Type B pancreatic cell (in vitro differentiated cells): ENCODE measurements at places on chromosomes 6 and 20. TPM values are rescaled to one million over a fixed set of nuclear protein-coding genes. Genes with fewer than 3 reads are reported as not detected.

DNA sequence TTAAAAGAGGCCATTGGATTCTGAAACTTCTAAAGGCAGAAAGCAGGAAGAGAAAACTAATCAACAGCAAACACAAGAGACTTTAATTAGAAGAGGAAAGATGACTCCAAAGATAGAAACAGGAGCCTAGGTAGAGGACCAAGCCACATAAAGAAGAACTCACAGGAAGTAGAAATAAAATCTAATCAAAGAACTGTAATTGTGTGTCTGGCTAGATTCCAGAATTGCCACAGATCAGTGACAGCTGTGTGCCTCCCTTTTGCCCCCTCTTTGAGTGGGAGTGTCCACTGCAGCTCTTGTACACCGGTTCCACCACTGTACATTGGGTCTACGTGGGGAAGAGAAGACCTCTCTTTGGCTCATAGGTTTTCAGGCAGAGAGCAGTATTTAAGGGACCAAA is 22.3 kb upstream of the THEMIS start:
- DNase-seq, result no peak
- H3K27me3 ChIP-seq, result peaks cover 8% of the 10 kb centered on the region
- H3K4me3 ChIP-seq, result no peak overlapping the region
- no peaks in the 10 kb centered on the region for H3K4me1 ChIP-seq
- H3K36me3 ChIP-seq, result no peaks in the 10 kb centered on the region

- no peak for DNase-seq
- peak overlapping the region; percentile 89 for H3K27ac ChIP-seq
- H3K4me3 ChIP-seq, result no peak overlapping the region
- peaks cover 4% of the 10 kb centered on the region for H3K36me3 ChIP-seq
Measured at GRCh38 chr6:43435682-43436437, 8.5 kb downstream of the ABCC10 start.

DNA sequence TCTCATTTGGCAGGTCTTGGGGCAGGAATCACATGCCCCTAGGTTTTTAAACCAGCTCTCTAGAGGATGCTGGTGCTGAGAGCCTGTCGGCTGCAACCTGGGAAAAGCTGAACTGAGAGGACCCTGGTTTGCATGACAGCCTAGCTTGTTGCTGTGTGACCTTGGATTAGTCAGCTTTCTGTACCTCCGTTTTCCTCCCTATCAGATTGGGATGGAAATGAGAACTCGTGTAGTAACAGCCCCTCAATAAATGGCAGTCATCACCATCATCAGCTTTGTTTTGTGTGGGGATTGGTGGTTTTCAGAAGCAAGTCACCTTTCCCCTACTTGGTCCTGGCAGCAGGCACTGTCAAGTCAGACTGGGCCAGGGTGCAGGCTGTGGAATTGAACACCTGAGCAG is 75.2 kb upstream of the MYL9 start:
- H3K27me3 ChIP-seq, result no peaks in the 10 kb centered on the region
- no peaks in the 10 kb centered on the region for H3K36me3 ChIP-seq
- peak overlapping the region; percentile 95 for H3K27ac ChIP-seq
- peaks cover 57% of the 10 kb centered on the region for H3K4me1 ChIP-seq
- peak overlapping the region; percentile 80 for H3K4me3 ChIP-seq
- DNase-seq, result no peak

- peak overlapping the region; percentile 93 for H3K27ac ChIP-seq
- peaks cover 12% of the 10 kb centered on the region for H3K36me3 ChIP-seq
- peaks cover 24% of the 10 kb centered on the region for H3K4me1 ChIP-seq
Measured at GRCh38 chr20:35093267-35093884, 769 bp upstream of the TRPC4AP start.

GRCh38 chr20:34268851-34269636 is 27.8 kb downstream of the ASIP start:
- no peak overlapping the region for H3K27ac ChIP-seq
- peaks cover 4% of the 10 kb centered on the region for H3K27me3 ChIP-seq
- H3K4me3 ChIP-seq, result peak overlapping the region; percentile 82
- no peak for DNase-seq
- peaks cover 22% of the 10 kb centered on the region for H3K4me1 ChIP-seq

GRCh38 chr6:36610956-36611336 is 16.8 kb downstream of the SRSF3 start:
- no peaks in the 10 kb centered on the region for H3K27me3 ChIP-seq
- DNase-seq, result no peak

GRCh38 chr6:9139746-9140145 is 704.4 kb upstream of the SLC35B3 start:
- DNase-seq, result no peak
- H3K36me3 ChIP-seq, result no peaks in the 10 kb centered on the region
- peaks cover 14% of the 10 kb centered on the region for H3K4me1 ChIP-seq
- H3K4me3 ChIP-seq, result no peak overlapping the region

MSH5 gene
- total RNA-seq, result 20.7 and 46.7 TPM in 2 replicates

DNA sequence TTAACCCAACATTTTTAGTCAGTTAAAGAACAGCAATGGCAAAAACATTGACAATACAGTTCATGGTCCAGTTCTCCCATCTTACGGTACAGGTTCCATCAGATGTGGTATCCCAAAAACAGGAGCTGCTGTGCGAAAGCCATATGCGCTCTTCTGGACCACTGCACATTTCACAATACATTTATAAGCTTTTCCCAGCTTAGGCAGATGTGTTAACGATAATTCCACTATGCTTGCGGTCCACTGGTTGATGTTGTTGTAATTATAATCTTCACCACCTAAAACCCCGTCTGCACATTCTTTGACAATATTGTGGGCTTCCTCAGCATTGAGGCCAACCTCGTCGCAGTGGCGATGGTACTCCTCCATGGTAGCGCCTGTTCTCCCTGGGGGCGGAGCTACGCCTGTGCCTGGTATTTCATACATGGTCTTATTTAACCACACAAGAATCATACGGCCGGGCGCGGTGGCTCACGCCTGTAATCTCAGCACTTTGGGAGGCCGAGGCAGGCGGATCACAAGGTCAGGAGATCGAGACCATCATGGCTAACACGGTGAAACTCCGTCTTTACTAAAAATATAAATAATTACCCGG is 52.0 kb downstream of the BFSP1 start:
- no peaks in the 10 kb centered on the region for H3K4me1 ChIP-seq
- peaks cover 3% of the 10 kb centered on the region for H3K27me3 ChIP-seq
- no peaks in the 10 kb centered on the region for H3K36me3 ChIP-seq
- H3K4me3 ChIP-seq, result no peak overlapping the region
- no peak overlapping the region for H3K27ac ChIP-seq

PRPH2 gene
- total RNA-seq, result not detected in 2 replicates

DNA sequence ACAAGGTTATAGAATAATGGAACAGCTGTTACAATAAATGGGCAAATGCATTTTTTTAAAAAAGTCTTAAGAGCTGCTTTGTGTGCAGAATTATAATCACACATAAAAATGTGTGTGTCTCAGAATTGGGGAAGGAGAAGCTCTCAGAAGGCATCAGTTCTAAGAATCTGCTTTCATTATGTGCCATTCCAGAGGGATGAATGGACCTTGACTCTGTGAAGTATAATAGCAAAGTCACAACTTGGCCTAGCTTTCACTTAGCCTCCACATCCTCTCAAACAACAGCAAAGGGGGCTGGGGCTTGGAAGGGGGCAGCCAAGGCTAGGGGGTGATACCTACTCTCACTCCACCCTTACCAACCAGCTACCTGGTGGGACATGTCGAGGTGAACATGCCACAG is 265.0 kb downstream of the CDC5L start:
- no peak overlapping the region for H3K27ac ChIP-seq
- DNase-seq, result no peak
- H3K36me3 ChIP-seq, result no peaks in the 10 kb centered on the region
- peaks cover 39% of the 10 kb centered on the region for H3K27me3 ChIP-seq
- peaks cover 37% of the 10 kb centered on the region for H3K4me1 ChIP-seq

NKAPL gene
- total RNA-seq, result 0.55 TPM in 1 of 2 replicates, not detected in the other

XKR7 gene
- total RNA-seq, result 4.2 and 4.9 TPM in 2 replicates

DNA sequence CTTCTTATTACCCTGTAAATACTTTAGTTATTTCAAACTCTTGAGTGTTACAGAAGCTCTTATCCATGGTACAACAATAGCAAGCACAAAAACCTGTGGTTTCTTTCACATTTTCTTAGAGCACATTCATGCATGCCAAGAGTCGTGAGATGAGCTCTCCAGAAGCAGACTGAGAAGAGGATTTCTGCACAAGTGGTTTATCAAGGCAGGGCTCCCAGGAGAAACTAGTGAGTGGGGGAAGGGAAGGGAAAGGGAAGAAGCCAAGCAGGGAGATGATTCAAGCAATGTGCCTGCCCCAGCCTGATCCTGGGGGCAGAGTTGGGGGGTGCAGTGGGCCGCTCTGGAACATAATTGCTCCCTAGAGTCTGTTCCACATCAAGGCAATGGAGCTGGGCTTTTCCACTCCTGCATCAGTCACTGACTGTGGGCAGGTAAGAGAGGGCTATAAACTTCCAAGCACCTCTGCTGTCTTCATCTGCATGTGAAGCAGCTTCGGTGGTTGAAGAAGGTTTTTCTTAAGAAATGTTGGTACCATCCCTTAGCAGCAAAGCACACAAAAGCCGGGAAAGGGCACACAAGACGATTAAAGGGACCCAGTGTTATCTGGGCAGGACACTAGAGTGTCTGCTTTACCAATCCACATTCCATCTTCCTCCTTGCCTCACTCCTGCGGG is 152.1 kb downstream of the PLCB4 start:
- no peaks in the 10 kb centered on the region for H3K27me3 ChIP-seq
- DNase-seq, result no peak
- H3K4me3 ChIP-seq, result no peak overlapping the region
- no peak overlapping the region for H3K27ac ChIP-seq

GRCh38 chr20:61396262-61396848 is 144.3 kb downstream of the CDH4 start:
- H3K4me1 ChIP-seq, result peaks cover 4% of the 10 kb centered on the region
- no peaks in the 10 kb centered on the region for H3K36me3 ChIP-seq

- peaks cover 48% of the 10 kb centered on the region for H3K36me3 ChIP-seq
- H3K27ac ChIP-seq, result peak overlapping the region; percentile 19
- H3K27me3 ChIP-seq, result no peaks in the 10 kb centered on the region
- DNase-seq, result no peak
- no peak overlapping the region for H3K4me3 ChIP-seq
Measured at GRCh38 chr6:111462770-111463391, 20.1 kb downstream of the REV3L start.

GRCh38 chr6:135114355-135115145 is 59.9 kb upstream of the HBS1L start:
- H3K27me3 ChIP-seq, result peaks cover 12% of the 10 kb centered on the region
- no peak for DNase-seq
- no peaks in the 10 kb centered on the region for H3K4me1 ChIP-seq

DNA sequence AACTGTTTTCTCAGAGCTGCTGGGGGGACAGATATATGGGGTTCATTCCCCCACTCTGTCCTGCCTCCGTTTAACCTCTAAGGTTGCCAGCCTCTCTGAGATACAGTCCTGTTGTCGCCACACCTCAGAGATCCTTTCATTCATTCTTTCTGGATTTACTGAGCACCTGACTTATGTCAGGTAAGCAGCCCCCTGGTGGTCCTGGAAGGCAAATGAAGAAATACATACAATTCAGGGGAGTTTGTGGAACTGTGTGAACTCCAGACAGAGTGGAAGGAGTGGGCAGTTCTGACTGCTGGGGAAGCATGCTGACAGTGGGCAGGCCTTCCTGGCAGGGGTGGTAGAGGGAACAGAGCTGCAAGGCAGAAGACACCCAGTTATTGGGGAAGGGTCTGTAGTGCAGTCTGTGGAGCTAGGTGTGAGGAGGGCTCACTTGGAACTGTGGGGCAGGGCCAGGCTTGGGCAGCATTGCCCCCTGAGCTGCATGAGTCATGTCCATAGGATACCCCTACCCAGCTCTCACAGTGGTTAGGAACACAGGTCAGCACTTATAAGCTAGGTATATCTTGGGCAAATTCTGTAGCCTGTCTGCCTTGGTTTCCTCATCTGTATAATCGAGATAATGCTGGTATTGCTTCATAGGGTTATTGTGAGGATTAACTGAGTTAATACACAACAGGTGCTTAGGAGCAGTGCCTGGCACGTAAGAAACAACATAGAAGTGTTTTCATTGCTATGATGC is 12.8 kb upstream of the SGK2 start:
- H3K4me1 ChIP-seq, result peaks cover 5% of the 10 kb centered on the region
- H3K27me3 ChIP-seq, result no peaks in the 10 kb centered on the region
- no peak overlapping the region for H3K27ac ChIP-seq
- no peak for DNase-seq
- H3K4me3 ChIP-seq, result no peak overlapping the region
- H3K36me3 ChIP-seq, result peaks cover 16% of the 10 kb centered on the region

FKBP1C gene
- 0.63 and 0.79 TPM in 2 replicates for total RNA-seq

- H3K27me3 ChIP-seq, result peaks cover 14% of the 10 kb centered on the region
- no peak overlapping the region for H3K27ac ChIP-seq
- peaks cover 18% of the 10 kb centered on the region for H3K4me1 ChIP-seq
- no peaks in the 10 kb centered on the region for H3K36me3 ChIP-seq
- no peak for DNase-seq
- H3K4me3 ChIP-seq, result no peak overlapping the region
Measured at GRCh38 chr6:14035874-14036273, 81.7 kb upstream of the CD83 start.

DNA sequence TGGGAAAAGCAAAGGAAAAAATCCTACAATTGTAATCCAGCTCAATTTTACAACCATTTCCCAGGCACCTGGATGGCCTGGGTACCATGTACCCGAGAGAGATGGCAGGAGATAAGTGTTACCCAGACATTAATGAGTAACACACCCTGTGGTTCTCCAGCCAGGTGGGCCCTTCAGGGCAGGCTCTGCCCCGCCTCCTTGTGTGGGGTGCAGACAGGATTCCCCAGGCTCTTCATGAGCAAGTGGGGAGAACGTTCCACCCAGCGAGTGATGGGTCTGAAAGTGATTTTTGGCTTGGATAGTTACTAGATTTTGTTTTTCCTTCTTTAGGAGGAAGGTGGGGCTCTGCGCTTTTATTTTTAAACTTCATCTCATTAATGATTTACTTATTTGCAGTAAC is 243.9 kb downstream of the TAF4 start:
- no peaks in the 10 kb centered on the region for H3K36me3 ChIP-seq
- no peak overlapping the region for H3K4me3 ChIP-seq
- DNase-seq, result no peak
- H3K4me1 ChIP-seq, result no peaks in the 10 kb centered on the region
- H3K27me3 ChIP-seq, result peaks cover 3% of the 10 kb centered on the region

BTN1A1 gene
- total RNA-seq, result 0.36 and 1.3 TPM in 2 replicates

GRCh38 chr20:22579711-22580697 is 4.4 kb downstream of the FOXA2 start:
- no peak for DNase-seq
- H3K4me1 ChIP-seq, result peaks cover 9% of the 10 kb centered on the region
- H3K27me3 ChIP-seq, result peaks cover 90% of the 10 kb centered on the region
- peak overlapping the region; percentile 78 for H3K4me3 ChIP-seq
- peaks cover 17% of the 10 kb centered on the region for H3K36me3 ChIP-seq
